Adipocyte (in vitro differentiated cells): ENCODE measurements at places on chromosomes 7 and 10.

- DNase-seq: peak; percentile 51
These were observed 117.3 kb downstream of the SVIL start for GRCh38 chr10:29517352-29517923.

DNA sequence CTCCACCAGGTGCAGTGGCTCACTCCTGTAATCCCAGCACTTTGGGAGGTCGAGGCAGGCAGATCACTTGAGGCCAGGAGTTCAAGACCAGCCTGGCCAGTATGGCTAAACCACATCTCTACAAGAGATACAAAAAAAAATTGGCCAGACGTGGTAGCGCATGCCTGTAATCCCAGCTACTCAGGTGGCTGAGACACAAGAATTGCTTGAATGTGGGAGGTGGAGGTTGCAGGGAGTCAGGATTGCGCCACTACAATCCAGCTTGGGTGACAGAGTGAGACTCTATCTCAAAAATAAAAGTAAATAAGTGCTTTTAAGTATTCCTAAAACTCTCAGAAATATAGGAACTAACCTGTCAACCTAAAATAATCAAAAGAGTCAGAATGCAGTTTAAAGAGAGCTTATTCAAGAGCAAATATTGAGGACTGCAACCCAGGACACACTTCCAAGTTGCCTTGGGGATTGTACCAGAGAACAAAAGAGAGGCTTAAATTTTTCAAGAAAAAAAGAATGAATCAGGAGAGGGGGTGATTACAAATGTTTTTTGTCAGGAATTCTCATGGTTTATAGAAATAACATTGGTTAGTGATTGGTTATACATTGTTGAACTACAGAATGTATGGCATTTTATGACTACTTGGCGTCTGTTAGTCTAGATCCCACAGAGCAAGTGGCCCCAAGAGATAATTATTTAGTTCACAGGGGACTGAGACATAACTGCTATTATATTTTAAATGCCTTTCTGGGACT is 33.2 kb upstream of the PPP1R9A start:
- no peak for DNase-seq

DNA sequence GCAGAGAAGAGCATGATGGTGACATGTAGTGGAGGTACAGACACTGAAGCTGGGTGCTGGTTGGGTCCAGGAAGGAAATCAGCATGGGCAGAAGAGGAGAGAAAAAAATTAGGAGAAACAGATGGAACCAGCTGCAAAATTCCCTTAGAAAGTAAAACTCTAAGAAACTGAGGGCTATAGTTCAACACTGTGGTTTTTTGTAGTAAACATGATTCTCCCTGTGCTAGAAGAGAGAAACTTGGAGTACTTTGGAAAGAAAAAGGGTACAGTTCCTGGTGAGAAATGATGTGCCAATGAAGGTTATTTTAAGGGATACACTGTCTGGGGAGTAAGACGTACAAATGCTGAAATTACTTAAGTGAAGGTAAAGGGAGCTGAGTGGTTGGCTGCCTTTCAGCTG is 181.5 kb upstream of the HPS1 start:
- no peak for DNase-seq

GRCh38 chr10:101066146-101066895 is 4.5 kb downstream of the KAZALD1 start:
- DNase-seq: peak; percentile 84

DNA sequence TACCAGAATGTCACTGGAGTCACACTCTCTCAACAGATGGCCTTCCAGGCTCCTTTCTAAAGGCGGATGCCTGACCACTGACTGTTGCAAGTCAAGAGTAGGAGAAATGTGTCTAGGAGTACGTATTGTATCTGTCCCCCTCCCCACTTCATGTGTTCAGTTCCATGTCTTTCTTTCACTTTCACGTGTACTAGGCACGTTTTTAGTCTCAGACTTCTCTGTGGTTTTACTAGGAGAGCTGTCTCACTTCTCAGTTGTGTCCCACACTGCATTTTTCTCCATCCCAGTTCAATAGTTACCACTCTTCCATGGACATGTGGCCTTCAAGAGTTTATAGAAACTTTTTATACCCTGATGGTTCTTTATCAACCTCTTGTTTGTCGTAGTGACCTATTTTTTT is 893.0 kb downstream of the NRG3 start:
- DNase-seq: no peak

GRCh38 chr7:79459381-79459780 is 5.9 kb upstream of the MAGI2 start:
- DNase-seq: peak; percentile 22

DNA sequence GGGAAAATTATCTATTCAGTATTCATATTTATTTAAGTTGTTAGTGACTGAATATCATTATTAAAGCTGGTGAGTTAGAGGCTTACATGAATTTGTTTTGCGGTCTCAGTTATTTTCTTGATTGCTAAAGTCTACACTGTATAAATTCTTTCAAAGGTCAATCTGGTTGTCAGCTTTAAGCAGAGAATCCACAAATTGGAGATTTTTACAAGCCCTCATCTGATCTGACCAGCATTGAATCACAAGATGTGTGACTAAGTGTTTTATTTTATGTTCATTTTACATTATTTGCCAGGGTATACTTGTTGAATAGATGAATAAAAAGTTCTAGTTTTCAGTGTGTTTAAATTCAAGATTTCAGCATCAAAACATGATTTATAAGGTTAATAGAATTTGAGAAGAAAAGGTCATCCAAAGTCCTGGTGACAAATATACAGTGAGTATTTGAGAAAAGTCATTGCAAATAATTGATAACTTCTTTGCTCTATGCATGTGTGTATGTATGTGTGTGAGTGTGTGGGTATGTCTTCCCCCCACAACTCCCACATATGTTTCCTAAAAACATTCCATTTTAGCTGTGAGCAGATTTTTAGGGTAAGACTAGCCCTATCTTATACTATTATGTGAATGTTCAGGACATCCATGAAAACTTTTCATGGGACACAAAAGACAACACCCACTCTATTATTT is 4.4 kb downstream of the SEMA3A start:
- no peak for DNase-seq

DNA sequence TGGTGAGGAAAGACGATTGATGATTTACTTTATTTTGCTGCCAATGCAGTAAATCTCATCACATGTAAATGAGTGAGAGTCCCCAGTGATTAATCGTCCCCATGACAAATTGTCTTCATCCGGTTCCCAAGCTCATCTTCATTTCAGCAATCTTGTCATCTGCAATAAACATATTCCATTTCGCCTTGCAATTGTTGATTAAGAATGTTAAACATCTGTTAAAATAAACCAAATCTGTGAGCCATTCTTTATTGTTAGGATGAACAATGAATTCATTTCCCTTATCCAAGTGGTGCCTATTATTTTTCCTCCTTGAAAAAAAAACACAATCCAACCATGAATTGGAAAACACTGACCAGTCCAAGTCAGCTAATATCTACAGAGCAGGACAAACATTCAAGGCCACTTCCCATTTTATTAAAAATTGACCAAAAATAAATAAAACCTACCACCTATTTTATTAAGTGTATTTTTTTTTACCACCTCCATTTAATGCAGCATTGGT is 36.5 kb downstream of the NPS start:
- DNase-seq: no peak

- no peak for DNase-seq
These were observed 154.2 kb downstream of the LCOR start for GRCh38 chr10:96986200-96986856.

GRCh38 chr10:3869036-3869435 is 84.0 kb upstream of the KLF6 start:
- DNase-seq: no peak

DNA sequence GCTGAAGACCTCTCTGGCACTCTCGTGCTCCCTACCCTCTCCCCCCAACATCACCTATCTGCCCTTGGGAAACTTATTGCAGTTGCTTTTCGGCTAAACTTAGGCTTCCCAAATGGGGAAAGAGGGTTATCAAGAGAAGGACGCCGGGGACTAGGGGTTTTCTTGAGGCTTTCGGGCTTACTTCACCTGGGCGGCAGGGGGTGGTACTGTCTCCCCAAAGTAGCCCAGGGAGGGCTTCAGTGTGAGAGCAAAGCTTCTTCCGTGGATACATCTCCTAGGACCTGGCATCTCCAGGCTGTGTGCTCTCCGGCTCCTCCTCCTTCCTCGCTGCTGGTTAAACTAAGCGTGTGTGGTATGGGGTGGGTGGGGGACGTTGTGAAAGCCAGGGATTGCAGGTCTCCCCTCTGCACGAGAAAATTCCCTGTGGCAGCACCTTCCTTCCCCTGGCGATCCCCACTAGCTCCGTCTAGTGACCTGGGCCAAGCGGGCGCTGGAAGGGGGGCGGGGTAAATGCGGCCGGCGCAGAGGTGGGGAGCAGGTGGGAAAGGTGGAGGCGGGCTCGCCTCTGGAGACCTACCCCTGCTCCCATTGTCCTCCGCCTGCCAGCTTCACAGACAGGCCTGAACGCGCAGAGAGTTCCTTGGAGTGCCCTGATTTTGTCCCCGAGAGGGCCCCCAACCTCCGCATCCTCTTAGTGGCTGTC is 1.1 kb downstream of the PLXDC2 start:
- DNase-seq: peak; percentile 2

DNA sequence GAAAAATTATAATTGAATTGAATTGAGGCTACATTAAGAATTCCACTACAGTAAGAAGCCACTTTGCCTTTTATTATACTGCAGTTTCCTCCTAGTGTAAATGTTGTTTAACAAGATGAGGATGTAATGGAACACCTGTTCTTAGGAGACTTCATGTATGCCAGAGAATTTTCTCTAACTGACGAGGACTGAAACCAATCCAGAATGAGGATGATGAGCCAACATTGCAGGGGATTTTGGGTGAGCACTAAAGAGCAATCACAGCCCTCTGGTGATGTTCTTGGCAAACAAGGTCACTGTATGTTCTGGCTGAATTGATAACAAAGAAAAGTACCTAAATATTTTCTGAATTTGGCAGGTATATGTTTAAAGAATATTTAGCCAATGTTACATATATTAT is 60.9 kb downstream of the RELN start:
- no peak for DNase-seq

- DNase-seq: no peak
These were observed 21.0 kb downstream of the GRB10 start for GRCh38 chr7:50761713-50762112.

DNA sequence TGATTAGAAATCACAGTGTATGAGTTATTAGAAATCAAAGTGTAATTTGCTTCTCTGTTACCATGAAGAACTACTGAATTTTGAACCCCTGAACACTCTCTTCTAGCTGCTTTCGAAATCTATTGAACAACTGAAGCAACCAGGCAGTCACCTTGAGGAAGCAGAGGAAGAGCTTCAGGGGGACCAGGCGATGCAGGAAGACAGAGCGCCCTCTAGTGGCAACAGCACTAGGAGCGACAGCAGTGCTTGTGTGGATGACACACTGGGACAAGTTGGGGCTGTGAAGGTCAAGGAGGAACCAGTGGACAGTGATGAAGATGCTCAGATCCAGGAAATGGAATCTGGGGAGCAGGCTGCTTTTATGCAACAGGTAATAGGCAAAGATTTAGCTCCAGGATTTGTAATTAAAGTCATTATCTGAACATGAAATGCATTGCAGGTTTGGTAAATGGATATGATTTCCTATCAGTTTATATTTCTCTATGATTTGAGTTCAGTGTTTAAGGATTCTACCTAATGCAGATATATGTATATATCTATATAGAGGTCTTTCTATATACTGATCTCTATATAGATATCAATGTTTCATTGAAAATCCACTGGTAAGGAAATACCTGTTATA is 170.7 kb downstream of the HDAC9 start:
- DNase-seq: peak; percentile 93

DNA sequence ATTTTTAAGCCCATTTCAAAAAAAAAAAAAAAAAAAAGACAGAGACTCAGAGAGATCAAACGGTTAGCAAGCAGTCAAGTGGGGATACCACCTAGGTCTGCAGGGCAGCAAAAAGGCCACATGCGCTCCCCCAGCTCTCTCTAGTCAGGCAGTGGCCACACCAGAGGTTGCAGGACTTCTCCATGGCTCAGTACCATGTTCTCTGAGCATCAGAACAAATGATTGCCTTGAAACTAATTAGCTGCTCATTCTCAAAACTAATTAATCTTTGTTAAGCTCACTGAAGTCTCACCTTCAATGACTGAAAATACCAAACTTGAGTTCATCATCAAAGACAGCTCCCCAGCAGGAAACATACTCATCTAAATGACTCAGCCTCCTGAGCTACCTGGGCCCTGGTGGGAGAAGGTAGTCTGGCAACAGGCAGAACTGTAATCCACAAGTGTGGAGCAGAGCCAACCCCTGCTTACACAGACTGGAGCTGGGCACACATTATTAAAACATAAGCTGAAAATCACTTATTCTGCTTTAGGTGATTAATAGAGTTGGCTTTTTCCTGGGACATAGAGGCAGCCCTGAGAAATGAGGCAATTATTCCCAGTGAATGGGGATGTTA is 319.6 kb downstream of the GRID1 start:
- DNase-seq: no peak

- DNase-seq: peak; percentile 36
These were observed 90.1 kb upstream of the DNAAF5 start for GRCh38 chr7:636396-636795.

- no peak for DNase-seq
These were observed 190.6 kb downstream of the TMEM178B start for GRCh38 chr7:141264511-141264910.

DNA sequence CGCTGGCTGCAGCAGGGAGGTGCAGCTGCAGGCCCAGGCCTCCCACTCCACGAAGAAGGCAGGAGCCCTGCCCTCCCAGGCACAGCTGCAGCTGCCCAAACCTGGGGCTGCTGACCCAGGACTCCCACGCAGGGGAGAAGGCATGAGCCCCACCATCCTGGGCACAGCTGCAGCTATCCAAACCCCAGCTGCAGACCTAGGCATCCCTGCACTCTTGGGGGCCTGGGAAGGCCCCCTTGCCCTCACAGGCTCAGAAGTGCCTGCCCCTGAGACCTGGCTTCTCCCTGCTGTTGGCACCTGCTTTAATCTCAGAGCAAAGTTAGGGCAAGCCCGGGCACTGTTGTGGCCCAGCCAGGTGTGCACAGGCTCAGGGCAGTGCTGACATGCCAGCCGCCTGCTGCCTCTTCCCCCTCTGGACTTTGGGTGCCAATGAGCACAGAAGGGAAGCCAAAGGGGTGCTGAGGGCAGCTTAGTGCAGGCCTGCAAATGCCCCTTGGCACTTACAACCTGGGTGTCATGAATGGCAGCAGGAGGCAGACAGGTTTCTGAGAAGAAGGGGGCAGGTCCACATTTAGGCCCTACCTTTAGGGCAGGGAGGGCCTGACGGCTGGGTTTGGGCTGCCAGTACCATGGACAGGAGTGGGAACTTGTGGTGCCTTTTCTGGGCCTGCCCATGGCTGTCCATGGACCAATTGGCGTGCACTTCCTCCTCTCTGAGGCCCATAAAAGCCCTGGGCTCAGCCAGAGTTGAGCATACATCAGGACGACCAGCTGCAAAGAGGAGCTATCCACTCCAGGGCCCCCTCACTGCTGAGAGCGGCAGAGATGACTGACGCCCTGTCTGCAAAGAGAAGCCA is 31.1 kb downstream of the CRTAC1 start:
- no peak for DNase-seq
